Activated T-helper 17 cell treated with anti-CD3 and anti-CD28 coated beads, Interleukin-2, amount 50 U/mL, for 72 hours (primary cell): ENCODE measurements at places on chromosomes 11 and 22. TPM values are rescaled to one million over a fixed set of nuclear protein-coding genes. Genes with fewer than 3 reads are reported as not detected.

Gene OR4D5
- not detected for total RNA-seq

GRCh38 chr11:68763926-68764657 lies 12.8 kb upstream of the TESMIN start:
- no peak for ATAC-seq

- ATAC-seq = no peak
Measured at GRCh38 chr11:96178049-96178886, 164.7 kb downstream of the MAML2 start.

- ATAC-seq = peak; percentile 84
Measured at GRCh38 chr22:30196141-30196879, 50.2 kb downstream of the LIF start.
